KBM-7 (cell line): ENCODE measurements at places on chromosomes 13 and 19.

DNA sequence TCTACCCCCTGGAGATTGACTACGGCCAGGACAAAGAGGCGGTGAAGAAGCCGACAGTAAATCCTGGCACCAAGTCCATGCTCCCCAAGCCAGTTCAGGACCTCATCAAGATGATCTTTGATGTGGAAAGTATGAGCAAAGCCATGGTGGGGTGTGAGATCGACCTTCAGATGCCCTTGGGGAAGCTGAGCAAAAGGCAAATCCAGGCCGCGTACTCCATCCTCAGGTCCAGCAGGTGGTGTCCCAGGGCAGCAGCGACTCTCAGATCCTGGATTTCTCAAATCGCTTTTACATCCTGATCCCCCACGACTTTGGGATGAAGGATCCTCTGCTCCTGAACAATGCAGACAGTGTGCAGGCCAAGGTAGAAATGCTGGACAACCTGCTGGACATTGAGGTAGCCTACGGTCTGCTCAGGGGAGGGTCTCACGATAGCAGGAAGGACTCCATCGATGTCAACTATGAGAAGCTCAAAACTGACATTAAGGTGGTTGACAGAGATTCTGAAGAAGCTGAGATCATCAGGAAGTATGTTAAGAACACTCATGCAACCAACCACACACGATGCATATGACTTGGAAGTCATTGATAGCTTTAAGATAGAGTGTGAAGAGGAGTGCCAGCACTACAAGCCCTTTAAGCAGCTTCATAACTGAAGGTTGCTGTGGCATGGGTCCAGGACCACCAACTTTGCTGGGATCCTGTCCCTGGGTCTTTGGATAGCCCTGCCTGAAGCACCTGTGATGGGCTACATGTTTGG lies 24.0 kb upstream of the ANKRD10 start:
- no peak for DNase-seq

GRCh38 chr13:97116754-97117153 lies 105.4 kb upstream of the MBNL2 start:
- DNase-seq: no peak

DNA sequence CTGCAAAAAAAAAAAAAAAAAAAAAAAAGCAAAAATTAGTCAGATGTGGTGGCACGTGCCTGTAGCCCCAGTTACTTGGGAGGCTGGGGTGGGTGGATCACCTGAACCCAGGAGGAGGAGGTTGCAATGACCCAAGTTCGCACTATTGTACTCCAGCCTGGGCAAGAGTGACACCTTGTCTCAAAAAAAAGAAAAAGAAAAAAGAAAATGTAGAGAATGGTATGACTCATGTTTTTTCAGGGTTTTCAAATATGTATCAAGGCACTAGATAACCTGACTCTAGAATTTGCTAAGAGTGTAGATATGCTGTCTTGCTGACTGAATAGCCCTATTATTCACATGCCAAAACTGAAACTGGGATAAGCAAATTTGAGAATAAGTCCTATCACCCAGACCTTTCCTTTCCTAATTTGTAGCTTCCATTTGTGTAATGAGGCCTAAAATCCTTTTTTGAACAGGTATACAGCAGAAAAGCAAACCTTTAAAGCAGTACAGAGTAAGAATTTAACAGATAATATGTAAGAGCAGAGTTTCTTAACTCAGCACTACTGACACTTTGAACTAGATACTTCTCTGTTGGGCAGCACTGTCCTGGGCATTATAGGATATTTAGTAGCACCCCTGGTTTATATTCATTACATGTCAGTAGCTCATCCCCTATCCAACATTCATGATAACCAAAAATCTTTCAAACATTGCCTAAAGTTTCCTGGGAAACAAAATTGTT lies 108.6 kb downstream of the ELF1 start:
- DNase-seq: no peak

DNA sequence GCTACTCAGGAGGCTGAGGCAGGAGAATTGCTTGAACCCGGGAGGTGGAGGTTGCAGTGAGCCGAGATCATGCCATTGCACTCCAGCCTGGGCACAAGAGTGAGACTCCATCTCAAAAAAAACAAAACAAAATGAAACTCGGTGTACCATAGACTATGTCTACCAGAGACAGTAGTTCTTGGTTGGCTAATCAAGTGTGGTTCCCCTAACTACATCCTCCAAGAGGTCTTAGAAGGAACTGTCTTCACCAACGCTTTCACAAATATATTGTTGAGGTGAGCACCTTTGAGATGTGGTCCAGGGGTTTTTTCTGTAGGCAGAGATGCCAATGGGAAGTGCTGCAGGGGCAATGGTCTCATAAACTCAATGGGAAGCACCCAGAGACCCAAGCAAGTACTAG lies 48.0 kb downstream of the RFC3 start:
- DNase-seq: no peak
